AG09319 (cell line): ENCODE measurements at places on chromosomes 4 and X.

DNA sequence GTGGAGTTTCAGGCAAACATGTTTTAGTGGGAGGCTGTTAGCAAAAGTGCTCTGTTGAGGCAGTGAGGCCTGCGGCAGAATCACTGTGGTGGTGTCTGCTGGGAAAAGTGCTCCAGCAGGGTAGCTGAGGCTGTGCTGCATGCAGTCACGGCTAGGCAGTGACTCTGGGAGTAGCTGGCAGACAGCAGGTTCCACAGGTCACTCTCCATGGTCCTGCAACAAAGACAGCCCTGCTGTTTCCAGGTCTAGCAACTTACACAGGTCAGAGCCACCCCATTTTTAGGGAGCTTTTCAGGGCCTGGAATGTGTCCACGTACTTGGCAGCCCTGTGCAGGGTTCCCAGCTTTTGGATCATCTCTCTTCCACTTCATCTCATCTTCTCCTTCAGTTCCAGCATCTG is 184.3 kb downstream of the NAA11 start:
- no peak for DNase-seq

- no peak for DNase-seq
Measured at GRCh38 chr4:82886147-82886942, 4.6 kb downstream of the SEC31A start.

DNA sequence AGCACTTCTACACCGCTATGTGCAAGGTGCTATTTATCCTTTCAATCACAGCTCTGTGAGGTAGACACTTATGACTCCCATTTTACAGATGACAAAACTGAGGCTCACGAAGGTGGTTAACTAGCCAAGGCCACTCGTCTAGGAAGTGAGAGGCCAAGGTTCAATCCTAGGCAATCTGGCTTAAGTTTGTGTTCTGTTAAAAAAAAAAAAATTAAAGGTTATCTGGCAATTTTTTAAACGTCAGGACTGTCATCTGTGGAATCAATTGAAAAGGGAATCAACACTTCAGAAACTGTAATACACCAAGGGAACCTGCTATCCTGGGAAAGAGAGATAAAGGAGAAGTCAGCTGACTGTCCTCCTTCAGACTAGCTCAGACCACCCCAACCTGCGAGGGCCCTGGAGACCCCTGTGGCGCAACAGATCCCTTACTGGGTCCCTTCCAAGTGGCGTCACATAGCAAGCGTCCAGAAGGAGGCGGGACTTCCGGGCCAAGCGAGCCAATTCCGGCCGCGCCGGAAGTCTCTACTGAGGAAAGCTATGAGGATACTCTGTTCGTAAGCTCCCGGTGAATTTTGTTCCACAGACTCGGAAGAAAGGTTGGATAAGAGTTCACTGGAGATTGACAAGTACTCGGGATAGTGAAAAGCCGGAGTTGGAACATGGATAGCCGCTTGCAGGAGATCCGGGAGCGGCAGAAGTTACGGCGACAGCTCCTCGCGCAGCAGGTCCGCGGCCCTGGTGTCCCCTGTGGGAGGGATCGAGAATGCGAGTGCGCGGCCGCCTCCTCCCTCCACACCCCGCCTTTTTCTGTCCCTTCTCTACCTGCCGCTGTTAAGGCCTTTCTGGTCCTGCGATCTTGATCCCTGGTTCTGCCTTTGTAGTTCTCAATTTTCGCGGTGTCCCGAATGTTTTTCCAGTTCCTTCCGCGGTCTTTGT is at the start of gene METTL14:
Gene METTL14, plus strand, starts transcription at position 520 of the 939 bp plus-strand sequence. Its CDS starts 143 bp downstream, at position 663.
- DNase-seq: peak; percentile 66

GRCh38 chrX:70354716-70355115 is 64.8 kb downstream of the KIF4A start:
- DNase-seq: no peak

GRCh38 chr4:163707873-163708272 is 213.4 kb downstream of the TMA16 start:
- no peak for DNase-seq

DNA sequence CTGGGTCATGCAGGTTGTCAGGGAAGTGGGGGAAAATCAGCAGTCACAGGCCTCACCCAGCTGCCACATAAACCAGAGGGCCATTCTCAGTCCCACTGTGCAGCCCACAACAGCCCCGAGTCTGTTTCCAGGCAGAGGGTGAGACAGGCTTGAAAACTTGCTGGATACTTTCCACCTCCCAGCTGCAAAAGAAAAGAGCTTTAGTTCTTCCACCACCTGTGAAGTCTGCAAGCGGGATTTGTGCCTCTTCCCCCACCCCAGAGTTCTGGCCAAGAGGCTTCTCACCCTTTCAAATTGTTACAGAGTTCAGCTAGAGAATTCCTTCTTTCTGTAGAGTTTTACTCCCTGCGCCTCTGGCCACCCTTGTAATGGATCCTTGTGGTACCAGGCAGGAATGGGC is 115.5 kb upstream of the ZDHHC15 start:
- no peak for DNase-seq

- no peak for DNase-seq
Measured at GRCh38 chr4:148436512-148436911, 5.7 kb downstream of the NR3C2 start.

- no peak for DNase-seq
Measured at GRCh38 chr4:155666344-155667221, at the start of gene GUCY1A1. Gene GUCY1A1 (plus strand): TSS chr4:155666848. CDS start chr4:155696868, 30,020 bp downstream.

DNA sequence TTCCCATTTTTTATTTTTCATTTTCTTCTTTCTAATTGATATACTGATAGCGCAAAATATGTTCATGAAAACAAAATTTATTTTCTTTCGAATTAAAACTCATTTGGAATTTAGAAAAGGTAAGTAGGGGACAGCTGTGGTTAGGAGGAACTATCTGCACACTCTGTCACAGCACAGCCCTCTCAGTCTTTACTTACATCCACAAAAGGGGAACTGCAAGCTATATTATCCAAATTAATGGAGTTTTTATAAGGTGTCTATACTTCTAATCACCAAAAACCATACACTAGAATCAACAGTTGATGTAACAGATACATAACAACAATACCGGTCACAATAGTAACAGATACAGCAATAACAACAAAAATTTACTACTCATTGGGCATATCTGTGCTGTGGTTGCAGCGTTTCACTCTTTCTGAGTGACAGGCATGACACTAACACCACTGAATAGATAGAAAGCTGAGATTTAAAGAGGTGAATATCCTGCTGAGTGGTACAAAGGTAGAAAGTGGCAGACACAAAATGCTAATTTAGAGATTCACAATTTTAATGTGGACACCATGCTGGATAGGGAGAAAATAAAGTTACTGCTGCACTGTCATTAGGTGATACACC is 160.7 kb downstream of the PPP3CA start:
- no peak for DNase-seq

DNA sequence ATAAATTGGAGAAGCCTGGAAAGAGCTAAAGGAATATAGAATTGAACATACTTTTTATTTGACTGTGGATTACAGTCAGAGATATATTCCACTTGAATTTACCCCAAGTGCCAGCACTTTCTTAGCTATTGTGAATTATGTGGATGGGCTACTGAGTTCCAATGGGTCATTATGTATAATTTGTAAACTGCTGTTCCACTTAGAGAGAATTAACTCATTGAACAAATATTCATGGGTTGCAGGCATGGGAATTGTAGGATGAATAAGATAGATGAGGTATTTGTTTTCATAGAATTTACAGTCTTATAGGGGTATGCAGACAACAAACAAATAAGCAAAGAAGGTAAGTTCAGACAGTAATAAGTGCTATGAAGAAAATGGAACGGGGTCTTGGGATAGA is 195.7 kb downstream of the SHROOM3 start:
- DNase-seq: no peak

- no peak for DNase-seq
Measured at GRCh38 chr4:134812611-134813010, 611.0 kb upstream of the PABPC4L start.

GRCh38 chr4:113732967-113733527 is 28.5 kb downstream of the CAMK2D start:
- no peak for DNase-seq

DNA sequence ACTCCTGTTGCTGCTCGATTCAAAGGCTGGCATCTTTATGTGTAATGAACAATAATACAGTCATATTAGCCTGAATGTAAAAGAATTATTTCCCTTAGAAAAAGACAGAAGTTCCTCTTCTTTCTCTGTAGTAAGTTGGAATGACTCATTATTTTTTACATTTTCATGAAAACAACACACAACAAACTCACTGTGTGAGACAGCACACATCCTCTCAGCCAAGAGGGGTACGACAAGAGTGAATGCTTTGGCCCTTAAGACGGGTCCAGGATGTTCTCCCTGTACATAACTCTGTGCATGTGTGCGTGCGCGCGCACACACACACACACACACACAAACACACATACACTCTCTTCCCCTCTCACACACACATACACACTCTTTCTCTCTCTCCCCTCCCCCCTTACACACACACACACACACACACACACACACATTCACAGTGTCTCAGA is 72.8 kb downstream of the MANBA start:
- DNase-seq: no peak

GRCh38 chr4:74267998-74268606 is 40.2 kb upstream of the EPGN start:
- no peak for DNase-seq

GRCh38 chr4:147836807-147837206 is 104.9 kb downstream of the ARHGAP10 start:
- DNase-seq: no peak

DNA sequence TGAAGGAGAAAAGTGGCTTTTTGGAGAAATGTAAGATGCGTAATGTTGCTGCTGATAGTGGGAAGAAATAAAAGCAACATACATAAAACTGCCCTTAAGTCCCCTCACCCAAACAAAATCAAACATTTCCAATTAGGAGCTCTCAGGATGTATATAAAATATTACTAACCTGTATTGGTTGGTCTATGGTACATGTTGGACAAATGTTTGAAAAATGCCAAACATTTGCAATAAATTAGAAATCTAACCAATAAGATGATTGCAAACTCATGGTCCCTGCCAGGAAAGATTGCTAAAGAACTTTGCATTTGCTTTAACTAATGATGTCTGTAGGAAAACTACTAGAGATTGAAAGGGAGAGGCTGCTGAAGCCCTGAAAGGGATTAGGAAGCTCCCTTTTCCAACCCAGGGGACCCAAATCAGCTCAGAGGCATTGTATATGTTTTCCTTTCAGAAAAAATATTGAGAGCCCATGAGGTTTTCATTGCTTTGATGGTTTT is 1.8 kb downstream of the SFRP2 start:
- no peak for DNase-seq

DNA sequence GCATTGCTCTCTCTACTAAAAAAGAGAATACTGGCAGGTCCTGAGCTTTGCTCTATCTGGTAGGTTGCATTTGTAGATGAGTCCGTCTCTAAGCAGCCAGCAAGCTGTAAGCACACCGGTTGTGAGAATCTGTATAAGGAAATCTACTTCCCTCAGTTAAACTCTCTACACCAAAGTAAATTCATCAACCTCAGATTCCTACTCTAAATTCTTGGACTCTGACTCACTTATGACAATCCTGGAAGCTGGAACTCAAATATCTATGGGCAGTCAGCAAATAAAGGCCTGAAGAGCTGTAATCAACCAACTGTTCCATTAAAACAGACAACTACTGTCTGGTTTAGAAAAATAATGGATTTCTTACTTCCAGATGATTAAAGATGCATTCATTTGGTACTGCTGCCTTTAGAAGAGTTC is 37.9 kb downstream of the FAT1 start:
- no peak for DNase-seq

- no peak for DNase-seq
Measured at GRCh38 chrX:48533165-48533564, 6.3 kb upstream of the TBC1D25 start.

- no peak for DNase-seq
Measured at GRCh38 chr4:1469607-1470392, 63.6 kb upstream of the NKX1-1 start.

- DNase-seq: no peak
Measured at GRCh38 chrX:72366701-72367454, 61.2 kb upstream of the CITED1 start.

- DNase-seq: no peak
Measured at GRCh38 chr4:138021139-138021830, 220.9 kb downstream of the SLC7A11 start.

GRCh38 chr4:84167093-84167492 is 332.0 kb downstream of the NKX6-1 start:
- no peak for DNase-seq

DNA sequence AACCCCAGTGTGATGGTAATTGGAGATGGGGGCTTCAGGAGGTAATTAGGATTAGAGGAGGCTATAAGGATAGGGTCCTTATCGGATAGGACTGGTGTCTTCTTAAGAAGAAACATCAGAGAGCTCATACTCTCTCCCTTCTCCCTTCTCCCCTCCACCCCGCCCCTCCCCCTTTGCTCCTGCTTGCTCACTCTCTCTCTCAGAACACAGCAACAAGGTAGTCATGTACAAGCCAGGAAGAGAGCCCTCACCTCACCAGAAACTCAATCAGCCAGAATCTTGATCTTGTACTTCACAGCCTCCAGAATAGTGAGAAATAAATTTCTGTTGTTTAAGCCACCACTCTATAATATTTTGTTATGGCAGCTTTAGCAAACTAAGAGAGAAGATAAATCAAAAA is 4.5 kb downstream of the DDX60L start:
- DNase-seq: no peak

GRCh38 chr4:94334962-94335361 is 7.7 kb downstream of the HPGDS start:
- no peak for DNase-seq

GRCh38 chrX:1322393-1322792 is 14.2 kb upstream of the IL3RA start:
- DNase-seq: no peak

DNA sequence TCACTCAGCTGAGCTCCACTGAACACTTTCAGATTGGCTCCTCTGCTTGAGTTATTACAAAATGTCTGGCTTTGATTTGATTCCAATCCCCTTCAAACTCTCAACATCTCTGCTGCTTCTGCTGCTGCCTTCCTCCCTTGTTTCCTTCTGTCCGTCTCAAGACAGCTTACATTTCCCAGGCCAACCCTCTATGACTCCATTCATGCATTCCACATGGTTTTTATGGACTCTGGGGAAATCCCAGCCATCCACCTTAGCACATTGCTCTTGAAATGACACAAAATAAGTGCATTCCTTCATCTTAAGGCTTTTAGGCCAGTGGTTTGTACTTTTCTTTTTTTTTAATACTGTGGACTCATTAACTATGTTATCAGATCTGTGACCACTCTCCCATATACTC is 68.5 kb upstream of the TMEM164 start:
- no peak for DNase-seq

DNA sequence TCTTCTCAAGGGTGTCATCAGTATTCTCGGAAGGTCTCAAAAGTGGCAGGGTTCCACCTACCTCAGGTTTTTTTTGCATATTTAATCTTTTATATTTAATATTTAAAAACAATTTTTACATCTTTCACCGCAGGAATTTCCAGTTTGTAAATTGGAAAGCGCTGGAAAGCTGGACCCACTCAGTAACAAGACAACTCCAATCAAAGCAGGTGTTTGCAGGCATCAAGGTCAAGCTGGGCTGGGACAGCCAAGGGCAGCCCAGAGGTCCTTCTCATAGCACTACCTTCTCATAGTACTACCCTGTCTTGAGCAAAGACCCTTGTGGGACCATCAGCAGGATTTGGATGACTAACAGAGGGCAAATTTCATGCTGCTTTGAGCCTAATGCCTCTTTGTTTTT is 160.1 kb downstream of the TET2 start:
- DNase-seq: no peak
